D721Med (cell line): ENCODE measurements at places on chromosomes 4 and X.

DNA sequence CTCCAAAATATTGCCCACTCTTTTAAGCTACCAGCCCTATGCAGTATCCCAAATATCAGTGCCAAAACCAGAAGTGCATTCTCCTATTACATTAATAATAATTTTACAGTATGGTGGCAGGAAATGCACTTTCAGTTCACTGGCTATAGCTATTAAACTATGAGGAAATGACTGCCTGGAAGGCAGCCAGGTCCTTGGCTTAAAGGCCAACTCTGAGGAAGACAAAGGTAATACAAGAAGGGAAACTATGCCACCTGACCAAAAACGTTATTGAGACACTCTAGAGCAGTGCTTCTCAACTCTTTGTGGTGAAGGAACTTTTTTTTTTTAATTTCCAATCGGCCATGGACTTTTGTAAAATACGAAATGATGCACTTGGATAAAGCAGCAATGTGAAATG, 133.6 kb upstream of the VAMP7 start:
- DNase-seq: no peak

DNA sequence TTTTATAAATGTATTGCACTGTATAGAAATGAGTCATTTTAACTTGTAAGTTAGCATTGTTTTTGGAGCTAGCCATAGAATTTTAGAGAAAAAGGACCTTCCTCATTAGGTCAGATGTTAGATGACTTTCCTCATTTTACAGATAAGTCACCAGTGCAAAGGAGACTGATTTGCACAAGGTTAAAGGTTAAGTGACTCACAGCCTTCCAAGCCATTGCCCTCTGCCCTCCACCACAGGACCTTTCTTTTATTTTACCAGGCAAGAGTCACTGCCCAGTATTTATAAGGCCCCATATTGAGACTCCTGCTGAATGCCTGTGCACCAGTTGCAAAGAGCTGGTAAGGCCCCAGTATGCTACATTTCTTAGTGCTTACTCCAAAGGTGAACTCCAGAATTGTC, 4.2 kb upstream of the ABCG2 start:
- no peak for DNase-seq

- no peak for DNase-seq
These were observed 47.2 kb upstream of the TMPRSS11F start for GRCh38 chr4:68176904-68177303.

GRCh38 chr4:65976287-65976686, 306.0 kb upstream of the EPHA5 start:
- no peak for DNase-seq

- no peak for DNase-seq
These were observed 88.8 kb upstream of the HPRT1 start for GRCh38 chrX:134371133-134371532.

DNA sequence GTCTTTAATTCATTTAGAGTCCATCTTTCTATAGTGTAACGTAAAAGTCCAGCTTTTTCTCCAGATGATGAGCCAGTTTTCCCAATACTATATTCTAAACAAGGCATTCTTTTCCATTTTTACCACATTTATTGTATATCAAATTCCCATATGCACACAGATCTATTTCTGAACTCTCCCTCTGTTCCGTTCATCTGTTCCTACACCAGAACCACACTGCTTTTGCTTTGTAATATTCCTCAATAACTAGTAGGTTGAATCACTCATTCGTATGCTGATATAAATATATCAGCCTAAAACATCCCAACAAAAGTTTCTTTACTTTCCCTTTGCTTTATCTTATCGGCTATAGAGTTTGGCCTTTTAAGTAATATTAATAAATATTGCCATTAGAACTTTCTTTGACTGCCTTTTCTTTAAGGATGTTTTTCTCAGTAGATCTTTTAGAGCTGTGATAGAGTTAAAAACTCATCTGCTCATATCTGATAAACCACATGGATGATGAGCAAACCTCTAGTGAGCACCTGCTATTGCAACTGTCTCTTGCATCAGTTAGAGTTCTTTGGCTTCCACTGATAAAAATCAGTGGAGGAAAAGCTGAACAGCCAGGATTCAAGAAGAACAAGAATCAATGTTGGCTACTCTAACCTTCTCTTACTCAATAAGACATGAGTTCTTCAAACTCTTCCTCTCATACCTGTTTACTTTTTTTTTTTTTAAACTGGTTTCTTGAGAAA, 13.1 kb upstream of the RPL34 start:
- DNase-seq: no peak

GRCh38 chrX:15790769-15791290, 546 bp downstream of the ZRSR2 start:
- no peak for DNase-seq

GRCh38 chr4:181508601-181509000, 734.6 kb upstream of the TENM3 start:
- DNase-seq: no peak
